Kidney (tissue), 22 donors: ENCODE measurements at places on chromosomes 3 and 15. TPM values are rescaled to one million over a fixed set of nuclear protein-coding genes. Genes with fewer than 3 reads are reported as not detected.

The SERPINI2 gene
- polyA plus RNA-seq: not detected

The PRTG gene
- polyA plus RNA-seq: 0.84 TPM

The AP2M1 gene
- polyA plus RNA-seq: 353 TPM

The TGM5 gene
- polyA plus RNA-seq: not detected

The ARF4 gene
- polyA plus RNA-seq: 131 TPM

The HMG20A gene
- polyA plus RNA-seq: 16.8 TPM

The ROPN1B gene
- not detected for polyA plus RNA-seq

The ACP3 gene
- 31.8 TPM for polyA plus RNA-seq

The SPRED1 gene
- polyA plus RNA-seq: 4.6 TPM

The AGBL1 gene
- not detected for polyA plus RNA-seq
